ENCODE measurements at places on chromosomes 6 and 20.

DNA sequence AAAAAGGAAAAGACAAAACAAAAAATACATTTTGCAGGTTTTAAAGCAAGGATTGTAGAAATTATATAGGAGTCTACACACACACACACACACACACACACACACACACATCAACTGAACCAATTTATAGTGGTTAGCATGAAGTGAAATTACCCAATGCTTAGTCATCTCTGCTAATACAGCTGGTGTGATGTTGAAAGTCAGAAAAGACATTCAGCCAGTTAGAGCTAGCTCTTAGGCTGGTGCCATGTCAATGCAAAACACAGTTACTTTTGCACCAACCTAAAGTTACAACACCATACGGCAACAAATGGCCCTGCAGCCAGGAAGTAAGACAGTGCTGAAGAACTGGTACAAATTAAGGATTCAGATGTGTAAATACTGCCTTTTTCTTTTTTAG lies 15.2 kb downstream of the FAM210B start:
- DNase-seq = peak; percentile 99

DNA sequence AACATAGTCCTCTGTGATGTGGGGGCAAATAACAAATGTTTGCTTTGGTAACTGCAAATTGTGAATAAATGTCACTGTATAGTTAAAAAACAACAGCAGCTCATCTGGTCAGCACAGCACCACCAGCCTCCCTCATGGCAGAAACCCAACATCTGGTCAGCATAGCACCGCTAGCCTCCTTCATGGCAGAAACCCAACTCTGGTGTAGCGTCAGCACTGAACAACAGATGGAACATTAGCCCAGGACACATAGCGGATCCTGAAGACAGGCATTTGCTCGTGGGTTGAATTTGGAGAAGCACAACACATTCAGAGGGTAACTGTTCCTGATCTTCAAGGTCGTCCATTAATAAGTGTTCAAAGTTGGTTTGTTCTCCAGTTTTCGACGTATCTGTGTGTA lies 265.9 kb downstream of the DLL1 start:
- DNase-seq = no peak

DNA sequence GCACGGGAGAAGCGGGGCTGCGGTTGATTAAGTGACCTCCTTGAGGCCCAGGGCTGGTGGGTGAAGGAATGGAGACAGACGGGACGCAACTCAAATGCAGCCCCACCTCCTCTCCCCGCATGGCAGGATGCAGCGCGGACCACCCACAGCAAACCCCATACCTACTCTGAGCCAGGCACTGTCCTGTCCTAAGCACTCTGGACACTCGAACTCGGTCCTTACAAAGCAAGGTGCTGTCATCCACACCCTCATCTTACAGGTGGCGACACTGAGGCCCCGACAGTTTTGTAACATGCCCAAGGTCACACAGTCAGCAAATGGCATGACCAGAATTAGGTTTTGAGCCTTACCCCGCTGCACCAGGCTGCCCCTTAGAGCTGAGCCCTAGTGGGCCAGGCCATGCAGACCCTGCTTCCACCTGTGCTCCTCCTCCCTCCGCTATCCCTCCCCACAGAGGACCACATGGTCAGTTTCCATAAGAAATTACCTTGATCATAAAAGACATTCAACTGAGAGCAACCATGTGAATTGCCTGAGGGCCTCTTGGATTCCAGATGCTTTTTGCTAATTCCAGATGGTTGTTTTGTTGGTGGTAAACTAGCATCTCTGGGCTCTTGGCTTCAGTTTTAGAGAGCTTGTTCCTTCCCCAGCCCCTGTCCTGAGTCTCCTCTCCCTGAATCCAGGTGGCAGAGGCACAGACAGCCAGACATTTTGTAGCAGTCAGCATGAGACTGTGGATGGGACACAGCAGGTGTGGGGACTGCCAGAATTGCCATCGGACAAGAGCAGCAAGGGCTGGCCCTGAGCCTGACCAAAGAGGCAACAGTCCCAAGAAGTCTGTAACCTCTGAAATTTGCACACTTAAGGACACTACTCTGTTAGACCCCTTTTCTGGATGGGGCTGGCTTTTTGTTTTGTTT lies 171.9 kb upstream of the PMEPA1 start:
- DNase-seq = no peak

- no peak for DNase-seq
Observed at GRCh38 chr20:52859156-52859876, 112.8 kb upstream of the TSHZ2 start.

- DNase-seq = peak; percentile 35
Observed at GRCh38 chr6:149031201-149031858, 284.5 kb downstream of the UST start.

DNA sequence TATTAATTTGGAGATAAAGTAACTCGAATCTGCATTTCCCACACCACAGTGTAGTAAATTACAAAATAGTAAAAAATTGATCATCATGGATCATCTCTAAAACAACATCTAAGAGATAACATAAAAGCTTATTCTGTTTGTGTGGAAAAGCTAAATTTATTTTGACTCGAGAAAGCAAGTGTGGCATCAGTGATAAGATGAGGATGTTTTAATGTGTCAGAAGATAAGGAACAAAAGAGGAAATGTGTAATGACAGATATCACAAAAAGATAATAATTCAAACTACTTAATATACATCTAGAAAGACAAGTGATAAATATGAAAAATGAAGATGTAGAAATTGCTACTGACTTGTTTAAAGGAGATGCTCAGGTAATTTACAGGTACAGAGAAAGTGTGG lies 74.1 kb downstream of the DNAH8 start:
- DNase-seq = no peak

DNA sequence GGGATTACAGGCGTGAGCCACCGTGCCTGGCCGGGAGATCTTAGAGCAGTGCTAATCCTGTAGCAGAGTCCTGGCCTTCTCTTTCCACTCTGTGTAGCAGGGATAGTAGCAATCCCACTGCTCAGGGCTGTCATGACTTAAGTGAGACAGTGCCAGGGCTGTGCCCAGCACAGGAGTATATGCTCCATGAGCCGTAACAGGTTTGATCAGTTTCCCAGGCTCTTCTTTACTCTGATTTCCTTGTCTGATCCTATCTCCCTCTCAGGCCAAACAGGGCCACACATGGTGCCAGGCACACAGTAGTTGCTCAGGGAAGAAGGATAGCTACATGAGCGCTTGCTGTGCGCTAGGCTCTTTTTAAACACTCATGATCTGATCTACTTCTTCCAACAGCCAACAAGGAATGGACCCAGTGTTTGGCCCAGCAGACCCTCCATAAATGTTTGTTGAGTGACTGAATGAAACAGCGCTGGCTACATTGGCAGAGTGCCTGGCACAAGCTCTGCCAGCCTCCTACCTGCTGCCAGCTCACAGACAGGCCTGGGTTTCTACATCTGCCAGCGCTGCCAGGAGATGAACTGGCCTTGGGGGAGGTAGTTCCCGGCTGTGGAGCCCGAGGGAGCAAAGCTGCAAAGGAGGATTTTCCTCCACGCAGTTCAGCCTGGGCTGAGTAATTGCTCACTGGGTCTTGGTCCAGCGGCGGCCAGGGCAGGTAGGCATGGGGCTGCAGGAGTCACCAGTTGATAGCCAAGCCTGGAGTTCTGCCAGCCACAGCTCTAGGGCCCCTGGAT lies 36.9 kb downstream of the SNAI1 start:
- DNase-seq = no peak

- DNase-seq = no peak
Observed at GRCh38 chr6:85283436-85283835, 166.4 kb upstream of the NT5E start.

- DNase-seq = no peak
Observed at GRCh38 chr6:165292657-165293056, 16.7 kb downstream of the C6orf118 start.

- no peak for DNase-seq
Observed at GRCh38 chr20:53826090-53826489, 232.5 kb upstream of the ZNF217 start.

- DNase-seq = no peak
Observed at GRCh38 chr6:48658915-48659314, 547.9 kb upstream of the PTCHD4 start.

DNA sequence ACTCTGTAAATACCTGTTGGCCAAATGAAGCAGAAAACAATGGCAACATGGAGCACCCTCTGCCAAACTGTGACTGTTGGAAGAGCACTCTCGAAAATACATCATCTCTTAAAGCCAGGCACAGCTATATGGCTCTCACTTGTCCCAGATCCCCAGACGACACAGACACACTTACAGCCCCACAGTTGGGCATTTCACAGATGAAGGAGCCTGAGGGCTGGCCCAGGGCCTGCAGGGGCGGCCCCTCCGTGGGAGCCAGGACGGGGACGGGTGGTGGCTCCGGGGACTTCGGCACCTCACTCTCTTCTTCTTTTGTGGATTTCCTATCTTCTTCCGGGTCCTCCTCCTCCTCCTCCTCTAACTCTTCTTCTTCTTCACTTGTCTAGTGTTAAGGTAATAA lies 18.4 kb upstream of the MRPS10 start:
- DNase-seq = no peak

DNA sequence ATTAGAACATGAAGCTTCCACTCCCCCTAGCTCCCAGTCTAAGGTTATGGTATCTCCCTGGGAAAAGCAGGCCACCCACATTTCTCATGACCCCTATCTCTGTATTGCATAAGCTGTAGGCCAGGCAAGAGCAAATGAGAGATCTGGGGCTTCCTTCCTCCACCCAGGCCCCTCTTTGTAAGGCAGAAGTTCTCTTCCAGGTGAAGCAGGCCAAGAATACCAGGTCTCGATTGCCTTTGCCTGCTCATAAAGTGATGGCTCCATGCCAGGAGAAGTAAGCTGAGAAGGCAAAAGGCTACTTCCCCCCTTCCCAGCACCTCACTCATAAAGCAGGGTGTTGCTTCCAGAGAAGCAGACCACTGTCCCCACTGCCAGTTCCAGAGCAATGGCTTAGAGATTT lies 144.1 kb upstream of the KCNK16 start:
- DNase-seq = no peak

- DNase-seq = no peak
Observed at GRCh38 chr20:48066246-48066645, 281.0 kb upstream of the SULF2 start.

DNA sequence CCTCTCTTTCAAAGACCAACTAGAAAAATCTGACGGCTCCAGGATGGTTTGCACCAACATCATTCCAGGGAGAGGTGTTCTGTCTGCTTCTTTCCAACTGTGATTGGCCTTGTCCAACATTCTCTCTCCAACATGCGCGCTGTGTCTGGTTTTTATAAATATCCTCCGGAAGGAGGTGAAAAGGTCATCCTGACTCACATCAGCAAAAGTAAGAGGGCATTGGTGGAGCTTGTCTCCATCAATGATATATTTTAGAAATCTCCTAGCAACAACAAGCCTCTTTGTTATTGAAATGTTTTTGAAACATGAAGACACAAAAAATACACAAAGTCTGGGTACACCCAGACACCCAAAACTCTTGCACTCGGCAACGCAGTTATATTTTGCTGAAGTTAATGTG lies 475.3 kb upstream of the JARID2 start:
- DNase-seq = peak; percentile 82

GRCh38 chr20:15379681-15380296 lies 1042.4 kb upstream of the FLRT3 start:
- no peak for DNase-seq

DNA sequence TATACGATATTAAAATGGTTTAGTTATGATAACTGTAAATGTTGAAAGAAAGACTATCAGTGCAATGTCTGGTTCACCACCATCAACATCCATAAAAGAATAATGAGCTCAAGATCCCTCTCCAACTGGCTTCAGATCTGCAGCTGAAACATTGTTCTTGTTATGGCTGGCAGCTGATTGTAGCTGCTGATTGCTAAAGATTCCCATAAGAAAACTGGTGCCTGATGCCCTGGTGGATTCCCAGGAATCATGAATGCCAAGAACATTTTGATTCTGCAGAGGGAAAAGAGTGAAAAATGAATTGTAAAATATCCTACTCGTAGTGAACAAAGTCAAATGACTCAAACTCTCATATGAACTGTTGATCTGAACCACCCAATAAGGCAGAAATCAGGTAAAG lies 1160.2 kb downstream of the EPHA7 start:
- no peak for DNase-seq
